T-cell (primary cell): ENCODE measurements at places on chromosomes 3 and 15.

- DNase-seq, result no peak
These were observed 8.7 kb upstream of the GP9 start for GRCh38 chr3:129051871-129052340.

GRCh38 chr15:55279746-55280351, 9.8 kb downstream of the RAB27A start:
- no peak for DNase-seq

DNA sequence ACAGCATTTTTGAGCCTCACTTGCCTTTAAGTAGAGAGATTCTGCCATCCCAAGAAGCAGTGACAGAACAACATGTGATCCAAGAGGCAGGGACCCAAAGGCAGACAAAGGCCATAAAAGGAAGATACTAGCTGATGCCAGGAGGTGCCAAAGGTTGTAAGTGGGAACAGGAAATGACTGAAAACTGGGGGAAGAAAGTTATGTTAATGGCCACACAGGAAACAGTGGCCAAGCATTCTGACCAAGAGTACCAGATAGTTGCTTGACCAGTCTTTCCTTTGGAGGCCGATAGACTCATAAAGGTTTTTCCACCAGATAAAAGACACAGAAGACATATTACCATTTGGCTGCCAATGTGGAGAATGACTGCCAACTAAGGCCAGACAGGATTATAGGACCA, 274.5 kb upstream of the PEX5L start:
- no peak for DNase-seq

- DNase-seq, result no peak
These were observed 453.8 kb upstream of the KCNMB2 start for GRCh38 chr3:178082326-178082906.

- DNase-seq, result no peak
These were observed 391.2 kb upstream of the NECTIN3 start for GRCh38 chr3:110680450-110680849.

DNA sequence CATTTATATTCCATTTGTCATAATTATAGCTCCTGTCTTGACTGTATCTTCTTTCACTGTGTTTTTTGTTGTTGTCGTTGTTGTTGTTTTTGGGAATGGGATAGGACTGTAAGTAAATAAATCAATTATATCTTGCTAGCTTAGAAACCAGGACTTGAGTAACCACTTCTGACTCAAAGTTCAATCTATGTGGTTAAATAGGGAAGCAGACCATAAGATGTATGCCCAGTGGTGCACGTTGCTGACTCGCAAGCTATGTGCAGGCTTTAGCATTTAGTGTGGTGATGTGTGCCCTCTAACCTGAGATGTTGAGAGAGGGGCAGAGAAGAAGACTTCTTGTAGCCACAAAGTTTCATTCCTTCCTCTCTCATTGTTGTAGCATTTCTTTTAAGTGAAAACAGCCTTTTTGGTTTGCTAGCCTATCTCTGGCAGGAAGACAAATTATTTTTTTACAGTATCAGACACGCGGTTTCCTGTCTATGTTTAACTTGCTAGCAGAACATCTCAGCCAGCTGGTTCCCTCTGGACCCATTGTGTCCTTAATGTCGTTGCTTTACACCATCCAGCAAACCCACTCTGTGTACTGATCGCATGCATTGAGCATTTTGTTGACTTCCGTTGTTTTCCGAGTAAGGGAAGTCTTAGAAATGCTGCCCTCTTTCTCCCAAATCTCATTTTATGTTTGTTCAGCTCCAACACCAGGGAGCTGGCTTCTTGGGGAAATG, 52.1 kb downstream of the TGFBR2 start:
- DNase-seq, result peak; percentile 29

DNA sequence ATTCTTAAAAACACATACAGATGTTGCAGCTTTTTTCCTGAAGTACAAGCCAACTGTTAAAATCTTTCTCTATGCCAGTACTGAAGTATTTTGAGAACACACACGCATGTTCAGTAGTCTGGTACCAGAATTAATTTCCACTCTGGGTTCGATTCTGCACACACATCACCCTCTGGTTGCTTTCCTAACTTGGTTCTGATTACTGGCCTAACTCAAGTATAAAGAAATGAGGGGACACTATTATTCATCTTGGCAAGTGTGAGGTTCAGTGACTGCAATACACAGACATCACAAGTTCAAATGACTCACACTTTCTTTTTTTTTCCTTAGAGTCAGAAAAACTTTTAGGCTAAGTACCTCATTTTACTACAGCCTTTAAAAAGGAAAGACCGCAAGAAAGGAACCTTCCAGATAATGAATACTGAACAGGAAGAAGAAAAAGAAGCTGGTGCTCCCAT, 37.4 kb upstream of the LDHAL6B start:
- DNase-seq, result no peak

- DNase-seq, result no peak
These were observed 793.5 kb downstream of the ROBO1 start for GRCh38 chr3:78974181-78974790.

GRCh38 chr15:41256577-41257038, 25.5 kb downstream of the CHP1 start:
- no peak for DNase-seq
